ENCODE measurements at places on chromosomes 4 and X.

DNA sequence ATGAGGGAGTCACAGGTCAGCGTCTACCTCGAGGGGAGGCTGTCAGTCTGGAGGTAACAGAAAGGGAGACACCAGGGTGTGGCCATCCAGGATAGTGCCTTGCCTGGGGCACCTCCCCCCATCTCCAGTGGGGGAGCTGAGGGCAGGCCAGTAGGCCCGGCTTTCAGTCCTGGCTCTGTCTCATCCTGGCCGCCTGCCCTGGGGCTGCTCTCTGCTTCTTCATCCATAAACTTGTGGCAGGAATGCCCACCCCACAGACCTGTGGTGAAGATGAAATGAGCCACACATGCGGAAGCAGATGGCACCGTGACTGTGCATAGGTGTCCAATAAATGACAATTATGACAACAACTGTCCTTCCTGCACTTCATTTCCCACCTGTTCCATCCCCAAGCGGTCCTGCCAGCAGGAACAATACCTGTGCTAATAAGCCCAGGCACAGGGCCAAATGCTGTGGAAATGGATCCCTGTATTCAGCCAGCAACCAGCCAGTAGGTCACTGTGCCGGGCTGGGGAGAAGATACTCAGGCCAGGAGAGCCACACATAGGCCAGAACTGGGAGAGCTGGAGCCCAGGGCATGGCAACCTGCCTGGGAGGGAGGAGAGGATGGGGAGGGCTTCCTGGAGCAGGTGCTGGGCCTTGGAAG, 30.2 kb downstream of the TRO start:
- DNase-seq, result no peak

GRCh38 chr4:52873861-52874343, 11.8 kb downstream of the RASL11B start:
- DNase-seq, result no peak

- DNase-seq, result no peak
Measured at GRCh38 chr4:109154424-109154823, 148.0 kb downstream of the COL25A1 start.

DNA sequence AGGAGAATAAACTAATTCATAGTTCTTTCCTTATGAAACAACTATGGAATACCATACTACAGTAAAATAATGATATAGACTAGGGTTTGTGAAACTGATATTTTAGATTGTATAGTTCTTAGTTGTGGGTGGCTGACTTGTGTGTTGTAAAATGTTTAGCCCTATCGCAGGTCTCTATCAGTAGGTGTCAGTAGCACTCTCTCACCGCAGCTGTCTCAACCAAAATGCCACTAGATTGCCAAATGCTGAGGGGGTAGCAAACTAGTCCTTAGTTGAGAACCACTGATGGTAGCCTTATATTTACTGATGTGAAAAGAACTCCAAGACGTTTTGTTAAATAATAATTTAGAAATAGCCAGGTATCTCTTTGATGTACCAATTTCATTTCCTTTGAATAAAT, 48.1 kb downstream of the RHOXF2B start:
- peak; percentile 13 for DNase-seq

DNA sequence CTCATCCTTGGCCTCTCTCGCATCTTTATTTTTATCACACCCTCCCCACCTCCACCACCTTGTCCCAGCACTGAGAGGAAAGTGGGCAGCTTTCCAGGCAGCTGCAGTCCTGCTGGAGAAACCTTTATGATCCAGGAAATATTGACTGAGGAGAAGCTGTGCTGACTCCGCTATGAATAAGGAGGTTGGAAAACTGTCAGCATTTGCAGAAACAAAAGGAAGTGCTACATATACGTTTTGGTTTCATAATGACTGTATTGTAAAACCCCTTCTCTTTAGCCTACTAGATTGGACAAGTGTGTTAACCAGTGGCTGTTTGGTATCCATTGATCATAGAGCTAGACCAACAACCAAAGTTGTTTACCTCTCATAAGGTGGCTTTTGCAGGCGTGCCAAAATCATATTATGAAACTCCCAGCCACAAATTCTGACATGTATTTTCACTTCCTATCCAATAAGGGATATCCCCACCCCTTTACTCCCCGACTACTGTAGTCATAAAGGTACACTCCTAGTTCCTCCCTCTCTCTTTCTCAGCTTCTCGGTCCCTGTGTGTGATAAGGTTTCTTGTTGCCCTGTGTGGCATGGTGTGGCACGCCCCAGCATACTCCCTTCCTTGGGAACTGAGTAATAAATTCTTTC, 88.4 kb downstream of the GPR143 start:
- peak; percentile 18 for DNase-seq

All from NAMALWA (cell line).